ENCODE measurements at places on chromosomes 3 and 15. TPM values are rescaled to one million over a fixed set of nuclear protein-coding genes. Genes with fewer than 3 reads are reported as not detected.

DNA sequence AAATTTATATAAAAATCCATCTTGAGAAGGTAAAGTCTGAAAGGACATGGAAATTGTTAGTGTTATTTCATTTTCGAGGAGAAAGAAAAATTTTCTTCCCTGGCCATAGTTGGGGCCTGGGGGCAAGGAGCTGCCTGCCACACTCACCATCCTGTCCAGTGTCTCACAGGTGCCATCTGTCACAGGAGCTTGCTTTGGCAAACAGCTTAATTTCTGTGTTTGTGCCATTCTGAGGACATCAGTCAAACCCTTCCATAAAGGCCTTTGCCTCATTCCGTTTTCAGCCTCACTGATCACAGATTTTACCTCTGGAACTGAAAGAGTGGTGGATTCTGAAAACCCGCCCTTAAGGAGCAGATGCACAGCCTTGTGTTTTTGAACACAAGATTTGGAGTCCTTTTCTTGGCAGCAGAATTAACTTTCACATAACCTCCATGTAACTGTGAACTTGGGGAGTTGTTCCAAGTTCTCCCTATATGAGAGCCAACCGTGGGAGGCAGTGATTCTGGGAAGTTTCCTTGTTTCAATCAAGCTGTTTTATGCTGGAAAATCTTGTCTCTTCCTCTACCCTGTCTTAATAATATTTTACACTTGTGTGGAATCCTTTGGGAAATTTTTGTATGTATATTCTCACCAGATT, 254.7 kb downstream of the CACNA2D3 start:
- DNase-seq: no peak
- H3K4me1 ChIP-seq: no peaks in the 10 kb centered on the region

DNA sequence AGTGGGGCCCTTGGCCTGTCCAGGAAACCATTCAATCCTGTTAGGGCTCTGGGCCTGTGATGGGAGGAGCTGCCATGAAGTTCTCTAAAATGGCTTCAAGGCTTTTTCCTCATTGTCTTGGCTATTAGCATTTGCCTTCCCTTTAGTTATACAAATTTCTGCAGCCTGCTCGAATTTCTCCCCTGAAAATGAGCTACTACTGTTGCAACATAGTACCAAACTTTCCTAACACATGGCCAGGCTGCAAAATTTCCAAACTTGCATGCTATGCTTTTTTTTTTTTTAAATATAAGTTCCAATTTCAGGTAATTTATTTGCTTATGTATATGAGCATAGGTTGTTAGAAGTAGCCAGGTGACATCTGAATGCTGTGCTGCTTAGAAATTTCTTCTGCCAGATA, 560.8 kb upstream of the TBL1XR1 start:
- H3K27me3 ChIP-seq: no peaks in the 10 kb centered on the region
- H3K4me1 ChIP-seq: peaks cover 26% of the 10 kb centered on the region
- no peak for DNase-seq
- H3K4me3 ChIP-seq: no peak overlapping the region
- H3K27ac ChIP-seq: no peak overlapping the region
- no peaks in the 10 kb centered on the region for H3K36me3 ChIP-seq

DNA sequence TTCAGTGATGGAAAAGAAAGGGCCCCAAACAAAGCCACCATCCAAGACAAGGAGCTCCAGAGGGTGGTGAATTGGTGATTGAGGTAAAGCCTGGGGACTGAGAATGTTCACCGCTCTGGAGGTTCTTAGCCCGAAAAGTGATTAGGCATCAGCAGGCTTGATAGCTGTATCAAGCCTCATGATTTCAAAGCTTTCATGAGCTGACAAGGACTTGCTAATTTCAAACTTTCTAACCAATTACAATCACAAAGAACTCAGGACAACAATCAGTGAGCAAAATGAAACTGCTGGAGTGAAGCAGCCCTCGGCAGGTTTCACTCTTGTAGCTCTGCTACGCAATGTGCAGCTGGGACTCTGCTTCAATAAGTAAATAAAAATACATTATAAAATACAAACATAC, 391.3 kb downstream of the TIGIT start:
- H3K27me3 ChIP-seq: no peaks in the 10 kb centered on the region
- H3K4me1 ChIP-seq: no peaks in the 10 kb centered on the region
- no peak for DNase-seq
- no peaks in the 10 kb centered on the region for H3K36me3 ChIP-seq

GRCh38 chr3:84965141-84965540, 6.4 kb downstream of the CADM2 start:
- H3K4me1 ChIP-seq: no peaks in the 10 kb centered on the region
- no peaks in the 10 kb centered on the region for H3K36me3 ChIP-seq
- no peak for DNase-seq
- no peak overlapping the region for H3K27ac ChIP-seq
- H3K4me3 ChIP-seq: no peak overlapping the region

GRCh38 chr3:101204246-101204645, 116.1 kb downstream of the IMPG2 start:
- no peak overlapping the region for H3K27ac ChIP-seq
- H3K27me3 ChIP-seq: no peaks in the 10 kb centered on the region
- no peaks in the 10 kb centered on the region for H3K36me3 ChIP-seq
- H3K4me3 ChIP-seq: no peak overlapping the region

DNA sequence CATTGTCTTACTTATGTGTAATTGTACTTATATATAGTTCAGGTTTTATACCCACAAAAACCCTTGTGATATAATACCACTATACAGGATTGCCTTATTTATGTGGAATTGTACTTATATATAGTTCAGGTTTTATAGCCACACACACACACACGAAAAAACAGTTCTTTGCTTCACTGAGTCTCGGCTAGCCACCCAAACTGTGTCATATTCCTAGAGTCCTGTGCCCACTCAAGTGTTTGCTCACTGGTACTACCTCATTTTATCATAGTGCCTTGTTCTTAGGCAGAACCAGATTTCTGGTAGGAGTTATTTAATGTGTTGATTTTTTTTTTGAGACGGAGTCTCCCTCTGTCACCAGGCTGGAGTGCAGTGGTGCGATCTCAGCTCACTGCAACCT, 12.5 kb downstream of the RASA2 start:
- H3K27me3 ChIP-seq: no peaks in the 10 kb centered on the region
- H3K36me3 ChIP-seq: no peaks in the 10 kb centered on the region
- H3K27ac ChIP-seq: no peak overlapping the region
- H3K4me3 ChIP-seq: no peak overlapping the region

DNA sequence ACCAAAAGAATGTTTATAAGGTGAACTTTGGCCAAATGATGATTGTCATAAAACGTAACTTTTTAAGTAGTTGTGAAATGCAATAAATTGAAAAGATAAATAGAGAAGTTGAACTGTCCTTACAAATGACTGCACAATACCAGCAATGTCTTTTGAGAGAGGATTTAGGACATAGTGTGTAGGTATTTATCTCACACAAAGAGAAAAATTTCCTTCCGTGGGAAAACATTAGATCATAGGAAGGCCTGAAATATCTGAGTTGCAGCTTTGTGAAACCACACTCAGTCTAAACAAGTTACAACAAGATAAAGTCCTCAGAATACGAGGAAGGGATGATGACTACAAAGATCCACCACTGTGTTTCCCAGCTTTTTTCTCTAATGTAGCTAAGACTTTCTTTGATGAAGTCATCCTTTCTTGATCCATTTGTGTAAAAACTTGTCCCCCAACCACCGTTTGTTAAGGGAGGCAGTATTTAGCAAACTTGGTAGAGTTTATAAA, 16.0 kb downstream of the ROBO2 start:
- peaks cover 8% of the 10 kb centered on the region for H3K4me1 ChIP-seq
- no peak overlapping the region for H3K4me3 ChIP-seq
- H3K27me3 ChIP-seq: no peaks in the 10 kb centered on the region
- no peaks in the 10 kb centered on the region for H3K36me3 ChIP-seq
- H3K27ac ChIP-seq: no peak overlapping the region
- DNase-seq: no peak

- no peak overlapping the region for H3K4me3 ChIP-seq
- no peak for DNase-seq
- no peaks in the 10 kb centered on the region for H3K36me3 ChIP-seq
- H3K27me3 ChIP-seq: no peaks in the 10 kb centered on the region
These were observed 55.4 kb downstream of the CCDC54 start for GRCh38 chr3:107432646-107433045.

DNA sequence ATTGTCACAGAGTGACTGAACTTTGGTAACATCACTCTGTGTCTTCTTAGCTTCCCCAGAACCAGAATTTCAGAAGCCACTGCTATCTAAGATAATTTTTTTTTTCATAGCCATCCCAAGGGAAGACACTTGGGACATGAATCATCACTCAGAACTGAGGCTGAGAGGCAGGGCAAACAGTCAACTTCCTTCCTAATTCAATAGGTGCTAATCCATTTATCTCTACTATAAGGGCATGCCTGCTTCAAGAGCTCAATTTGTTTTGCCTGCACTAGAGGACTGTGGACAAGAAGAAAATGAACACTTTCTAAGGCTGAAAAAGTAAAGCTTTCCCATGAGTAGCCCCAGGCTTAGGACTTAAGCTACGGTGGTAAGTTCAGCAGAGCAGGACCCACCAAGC, 56.7 kb upstream of the MYRIP start:
- no peak for DNase-seq
- no peaks in the 10 kb centered on the region for H3K36me3 ChIP-seq
- H3K27ac ChIP-seq: no peak overlapping the region
- H3K4me1 ChIP-seq: no peaks in the 10 kb centered on the region
- no peak overlapping the region for H3K4me3 ChIP-seq
- no peaks in the 10 kb centered on the region for H3K27me3 ChIP-seq

DNA sequence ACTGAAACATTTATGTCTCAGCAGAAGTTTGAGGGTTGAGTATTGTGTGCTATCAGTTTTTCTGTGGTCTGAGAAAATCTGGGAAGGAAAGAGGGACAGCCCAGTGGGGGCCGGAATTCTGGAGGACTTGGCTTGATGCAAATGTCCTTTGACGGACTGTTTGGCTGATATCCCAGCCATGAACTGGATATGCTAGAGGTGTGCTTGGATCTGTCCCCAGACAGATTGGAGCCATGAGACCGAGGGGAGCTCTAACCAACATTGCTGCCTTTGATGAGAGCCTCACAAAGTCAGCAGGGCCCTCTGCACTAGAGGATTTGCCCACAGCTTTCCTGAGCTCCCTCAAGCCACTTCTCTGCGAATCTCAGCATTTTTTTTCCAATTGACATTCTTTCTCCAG, 405.6 kb downstream of the NTRK3 start:
- no peaks in the 10 kb centered on the region for H3K27me3 ChIP-seq
- H3K36me3 ChIP-seq: no peaks in the 10 kb centered on the region
- no peak for DNase-seq
- no peak overlapping the region for H3K4me3 ChIP-seq
- no peaks in the 10 kb centered on the region for H3K4me1 ChIP-seq

GRCh38 chr3:72144773-72145505, 360.0 kb upstream of the PROK2 start:
- no peaks in the 10 kb centered on the region for H3K27me3 ChIP-seq
- no peak for DNase-seq
- no peaks in the 10 kb centered on the region for H3K4me1 ChIP-seq
- H3K36me3 ChIP-seq: no peaks in the 10 kb centered on the region
- no peak overlapping the region for H3K27ac ChIP-seq

- H3K27me3 ChIP-seq: no peaks in the 10 kb centered on the region
- H3K4me1 ChIP-seq: peaks cover 11% of the 10 kb centered on the region
- H3K27ac ChIP-seq: no peak overlapping the region
- H3K36me3 ChIP-seq: no peaks in the 10 kb centered on the region
These were observed 48.1 kb upstream of the THUMPD3 start for GRCh38 chr3:9314796-9315195.

DNA sequence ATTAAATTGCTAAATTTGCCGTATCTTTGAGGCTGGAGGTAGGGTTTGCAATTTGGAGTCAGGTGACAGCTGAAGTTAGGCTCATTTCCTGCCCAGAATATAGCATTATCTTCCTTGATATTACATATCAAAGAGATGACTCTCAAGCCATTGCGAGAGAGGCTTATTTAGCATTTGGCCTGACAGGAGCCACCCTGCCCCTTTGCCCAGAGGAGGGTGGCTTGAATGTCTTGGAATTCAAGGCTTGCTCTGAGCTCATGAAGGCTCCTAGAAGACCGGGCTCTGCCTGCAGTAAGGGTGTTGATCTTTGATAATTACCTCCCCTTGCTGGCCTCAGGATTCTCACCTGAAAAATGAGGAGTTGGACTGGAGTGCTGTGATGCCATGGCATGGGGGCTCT, 251.4 kb upstream of the C2CD4B start:
- DNase-seq: no peak
- H3K4me1 ChIP-seq: peaks cover 20% of the 10 kb centered on the region
- H3K27ac ChIP-seq: no peak overlapping the region
- no peaks in the 10 kb centered on the region for H3K36me3 ChIP-seq

GRCh38 chr3:146783446-146783845, 178.3 kb upstream of the PLSCR5 start:
- no peaks in the 10 kb centered on the region for H3K4me1 ChIP-seq
- H3K27ac ChIP-seq: no peak overlapping the region
- H3K27me3 ChIP-seq: no peaks in the 10 kb centered on the region
- H3K36me3 ChIP-seq: no peaks in the 10 kb centered on the region

- no peaks in the 10 kb centered on the region for H3K36me3 ChIP-seq
- DNase-seq: no peak
- no peak overlapping the region for H3K27ac ChIP-seq
- no peak overlapping the region for H3K4me3 ChIP-seq
- peaks cover 43% of the 10 kb centered on the region for H3K4me1 ChIP-seq
- no peaks in the 10 kb centered on the region for H3K27me3 ChIP-seq
These were observed 103.7 kb downstream of the IQSEC1 start for GRCh38 chr3:12969486-12969885.

- H3K36me3 ChIP-seq: no peaks in the 10 kb centered on the region
- H3K4me3 ChIP-seq: no peak overlapping the region
- no peak overlapping the region for H3K27ac ChIP-seq
- no peak for DNase-seq
- H3K4me1 ChIP-seq: no peaks in the 10 kb centered on the region
- no peaks in the 10 kb centered on the region for H3K27me3 ChIP-seq
These were observed 32.6 kb downstream of the PPCDC start for GRCh38 chr15:75056036-75056435.

DNA sequence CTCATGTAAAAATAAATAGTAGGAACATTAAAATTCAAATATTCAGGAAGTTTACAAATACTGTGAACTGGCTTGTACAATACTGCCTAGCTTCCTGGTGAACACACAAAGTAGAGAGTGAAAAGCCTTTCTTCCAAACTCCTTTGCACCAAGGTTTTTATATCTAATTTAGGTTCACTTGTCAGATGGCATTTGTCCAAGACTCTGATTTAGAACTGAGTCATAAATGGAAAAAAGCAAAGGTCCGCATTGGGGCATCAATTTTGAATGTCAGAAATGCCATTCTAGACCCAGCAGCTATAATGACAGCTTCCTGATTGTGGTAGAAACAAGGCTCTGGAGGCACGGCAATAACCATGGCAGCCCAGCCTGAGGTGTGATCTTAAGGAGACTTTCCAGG, 160.7 kb downstream of the PDE8A start:
- no peak overlapping the region for H3K4me3 ChIP-seq
- no peak for DNase-seq
- no peaks in the 10 kb centered on the region for H3K4me1 ChIP-seq
- no peak overlapping the region for H3K27ac ChIP-seq
- H3K36me3 ChIP-seq: no peaks in the 10 kb centered on the region

- no peaks in the 10 kb centered on the region for H3K4me1 ChIP-seq
- H3K36me3 ChIP-seq: no peaks in the 10 kb centered on the region
- H3K4me3 ChIP-seq: no peak overlapping the region
- DNase-seq: no peak
These were observed 165.8 kb downstream of the ERC2 start for GRCh38 chr3:56302417-56302816.

The ROPN1 gene
- total RNA-seq: not detected

The FGF7 gene
- 137 TPM for total RNA-seq

The CAND2 gene
- 12.5 TPM for total RNA-seq

The UACA gene
- total RNA-seq: 40.3 TPM

The EIF1B gene
- total RNA-seq: 18.9 TPM

The RBP2 gene
- not detected for total RNA-seq

The MESP2 gene
- not detected for total RNA-seq

The CFAP20DC gene
- 5.4 TPM for total RNA-seq

The CD96 gene
- 13.5 TPM for total RNA-seq
